ENCODE measurements at places on chromosomes 3 and 15.

GRCh38 chr3:48352546-48352945 is 19.1 kb upstream of the SPINK8 start:
- peak; percentile 37 for DNase-seq

DNA sequence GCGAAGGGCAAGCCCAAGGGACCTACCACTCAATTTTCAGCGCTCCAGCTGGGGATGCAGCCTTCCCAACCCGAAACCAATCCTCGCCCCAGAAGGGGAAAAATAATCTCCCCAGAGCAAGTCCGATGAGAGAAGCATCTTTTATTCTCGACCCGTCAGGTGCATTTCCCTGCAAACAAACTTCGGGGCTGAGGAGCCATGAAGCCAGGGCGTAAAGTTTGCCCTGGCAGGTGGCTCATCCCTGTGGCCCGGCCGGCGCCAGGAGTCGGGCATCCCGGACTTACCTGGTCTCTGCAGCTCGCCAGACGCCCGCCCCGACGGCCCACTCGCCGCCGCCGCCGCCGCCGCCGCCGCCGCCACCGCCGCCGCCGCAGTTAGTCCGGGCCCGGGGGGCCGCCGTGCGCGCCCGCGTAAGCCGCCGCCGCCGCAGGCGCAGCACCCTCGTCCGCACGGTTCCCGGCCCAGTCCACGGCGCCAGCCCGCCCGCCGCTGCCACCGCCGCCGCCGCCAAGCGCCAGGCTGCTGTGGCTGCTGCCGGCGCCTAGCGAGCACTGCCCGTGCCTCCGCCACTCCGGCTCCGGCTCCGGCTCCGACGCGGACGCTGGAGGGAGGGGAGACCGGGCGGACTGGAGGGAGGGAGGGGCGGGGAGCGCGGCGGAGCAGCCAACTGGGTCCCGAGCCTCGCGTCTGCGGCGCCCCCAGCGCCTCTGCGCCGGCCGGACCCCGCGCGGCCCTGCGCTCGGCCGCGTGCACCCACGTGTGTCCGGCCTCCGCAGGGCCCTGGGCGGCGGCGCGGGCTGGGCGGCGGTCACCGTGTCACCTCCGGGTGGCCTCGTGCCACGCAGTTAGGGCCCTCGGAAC is at the start of gene CNTN3:
Gene CNTN3, minus strand, starts transcription at position 553 of the 861 bp plus-strand sequence. CDS start 93,547 bp downstream, outside the sequence.
- DNase-seq, result peak; percentile 84

DNA sequence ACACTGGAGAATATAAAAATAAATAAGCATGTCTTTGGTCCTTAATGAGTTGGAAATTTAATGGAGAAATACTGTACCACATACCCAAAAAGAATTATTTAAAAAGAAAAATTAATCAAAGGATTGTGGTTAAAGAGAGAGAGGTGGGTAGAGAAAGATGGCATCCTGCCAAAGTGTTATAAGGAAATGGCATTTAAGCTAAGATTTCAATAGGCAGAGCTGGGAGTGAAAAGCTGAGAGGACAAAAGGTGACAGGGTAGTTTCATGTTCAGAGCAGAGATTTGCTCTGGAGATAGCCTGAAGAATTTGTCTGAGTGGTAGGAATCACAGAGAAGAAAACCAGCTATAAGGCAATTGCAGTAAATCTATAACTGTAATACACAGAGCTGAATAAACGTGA is 181.0 kb downstream of the SI start:
- DNase-seq, result peak; percentile 4

DNA sequence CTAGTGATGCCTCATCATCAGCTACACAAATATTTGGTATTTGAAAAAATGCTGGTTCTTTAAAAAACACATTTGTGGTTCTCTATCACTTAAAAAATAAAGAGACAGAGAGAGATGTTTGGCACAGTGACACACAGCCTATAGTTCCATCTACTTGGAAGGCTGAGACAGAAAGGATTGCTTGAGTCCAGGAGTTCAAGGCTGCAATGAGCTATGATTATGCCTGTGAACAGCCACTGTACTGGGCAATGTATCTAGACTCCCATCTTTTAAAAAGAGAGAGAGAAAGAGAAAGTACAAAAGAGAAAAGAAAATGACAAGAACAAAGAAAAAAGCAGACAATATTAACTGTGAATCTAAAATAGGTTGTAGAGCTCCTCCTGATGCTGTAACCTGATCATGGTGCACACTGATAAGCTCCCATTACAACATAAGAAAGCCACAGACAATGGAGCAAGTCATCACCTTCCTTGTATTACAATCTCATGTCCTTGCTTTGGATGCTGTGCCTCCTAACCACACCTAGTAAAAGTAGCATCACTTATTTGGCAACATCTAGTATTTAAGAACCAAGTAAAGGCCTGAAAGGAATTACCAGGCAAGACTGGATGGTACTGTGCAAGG is 31.7 kb upstream of the MAP4 start:
- DNase-seq, result no peak

GRCh38 chr15:67396114-67396513 is 124.8 kb upstream of the C15orf61 start:
- no peak for DNase-seq

DNA sequence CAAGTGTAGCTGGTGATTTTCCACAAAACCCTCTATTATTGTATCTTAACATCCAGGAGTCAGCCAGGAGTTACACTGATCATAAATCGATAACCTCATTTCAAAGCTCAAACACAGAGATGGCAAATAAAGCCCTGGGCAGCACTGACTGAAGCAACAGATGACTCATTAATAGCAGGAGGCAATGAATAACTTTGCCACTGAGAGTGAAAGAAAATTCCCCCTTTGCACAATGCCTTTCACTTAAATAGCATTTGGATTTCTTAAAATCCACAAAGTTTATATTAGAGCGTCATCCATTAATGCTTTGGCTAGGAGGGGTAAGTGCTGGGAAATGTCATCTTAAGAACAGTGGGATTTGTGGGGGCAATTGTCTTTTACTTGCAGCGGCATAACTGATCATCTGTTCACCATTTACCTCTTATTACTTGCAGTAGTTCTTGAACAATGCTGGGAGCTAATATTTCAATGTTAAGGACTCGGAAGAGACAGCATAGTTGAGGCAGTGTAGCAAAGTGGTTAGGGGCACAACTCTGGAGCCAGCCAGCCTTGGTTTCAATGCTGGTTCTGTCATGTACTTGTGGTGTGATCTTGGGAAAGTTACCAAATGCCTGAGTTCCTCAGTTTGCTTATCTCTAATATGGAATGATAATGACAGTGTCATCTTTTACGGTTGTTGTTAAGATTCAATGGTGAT is 630.4 kb upstream of the TBL1XR1 start:
- no peak for DNase-seq

All from brain (organoid and tissue), 16 donors.